ENCODE measurements at places on chromosomes 13 and 19. TPM values are rescaled to one million over a fixed set of nuclear protein-coding genes. Genes with fewer than 3 reads are reported as not detected.

DNA sequence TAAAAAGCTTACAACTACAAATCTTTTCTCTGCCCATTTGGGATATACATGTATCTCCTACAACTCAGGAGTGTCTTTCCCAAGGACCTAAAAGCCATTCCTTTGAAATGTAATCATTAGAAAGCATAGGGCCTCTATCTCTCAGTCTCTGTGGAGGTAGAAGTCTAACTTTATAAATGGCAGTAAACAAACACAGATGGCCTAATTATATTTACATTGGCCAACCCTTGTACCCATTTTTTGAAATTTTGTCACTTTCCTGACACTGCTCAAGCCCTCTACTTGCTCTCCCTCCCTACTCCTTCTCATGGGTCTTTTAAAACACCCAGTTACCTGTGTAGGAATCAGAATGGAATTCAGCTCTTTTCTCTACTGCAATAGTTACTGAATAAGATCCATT lies 24.8 kb downstream of the RNF6 start:
- H3K4me3 ChIP-seq, result no peak overlapping the region
- DNase-seq, result no peak
- H3K27me3 ChIP-seq, result no peaks in the 10 kb centered on the region
- H3K36me3 ChIP-seq, result no peaks in the 10 kb centered on the region

GRCh38 chr13:54706336-54706735 lies 1677.7 kb downstream of the OLFM4 start:
- H3K4me1 ChIP-seq, result no peaks in the 10 kb centered on the region
- H3K27ac ChIP-seq, result no peak overlapping the region
- no peaks in the 10 kb centered on the region for H3K36me3 ChIP-seq
- DNase-seq, result no peak
- no peak overlapping the region for H3K4me3 ChIP-seq

The PSG11 gene
- not detected for total RNA-seq

DNA sequence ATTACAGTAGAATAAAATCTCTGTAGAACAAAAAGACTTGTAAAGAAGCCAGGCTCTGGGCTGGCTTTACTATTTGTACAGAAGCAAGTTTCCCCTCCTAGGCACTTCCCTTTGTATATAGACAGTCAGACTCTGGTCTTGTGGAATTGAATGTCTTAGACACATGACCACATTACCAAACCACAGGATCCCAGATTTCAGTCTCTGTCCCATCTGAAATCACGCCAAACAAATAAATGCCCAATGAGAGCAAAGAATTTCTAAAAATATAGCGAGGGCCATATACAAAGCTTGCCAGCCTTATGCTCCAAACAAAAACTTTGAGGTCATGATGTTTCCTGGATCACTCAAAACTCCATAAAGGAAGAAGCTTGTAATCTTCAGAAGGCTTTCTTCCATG lies 23.9 kb downstream of the CCDC70 start:
- no peak overlapping the region for H3K4me3 ChIP-seq
- H3K27ac ChIP-seq, result no peak overlapping the region
- no peaks in the 10 kb centered on the region for H3K4me1 ChIP-seq
- no peaks in the 10 kb centered on the region for H3K36me3 ChIP-seq
- H3K27me3 ChIP-seq, result no peaks in the 10 kb centered on the region

The ZNF471 gene
- 6.7 TPM for total RNA-seq

GRCh38 chr13:103876571-103876970 lies 810.4 kb upstream of the SLC10A2 start:
- no peak overlapping the region for H3K27ac ChIP-seq
- DNase-seq, result no peak
- no peak overlapping the region for H3K4me3 ChIP-seq
- H3K36me3 ChIP-seq, result no peaks in the 10 kb centered on the region
- no peaks in the 10 kb centered on the region for H3K27me3 ChIP-seq

GRCh38 chr19:41753159-41753558 lies 2.2 kb upstream of the CEACAM6 start:
- H3K27ac ChIP-seq, result peak overlapping the region; percentile 89
- no peaks in the 10 kb centered on the region for H3K36me3 ChIP-seq
- no peak overlapping the region for H3K4me3 ChIP-seq

DNA sequence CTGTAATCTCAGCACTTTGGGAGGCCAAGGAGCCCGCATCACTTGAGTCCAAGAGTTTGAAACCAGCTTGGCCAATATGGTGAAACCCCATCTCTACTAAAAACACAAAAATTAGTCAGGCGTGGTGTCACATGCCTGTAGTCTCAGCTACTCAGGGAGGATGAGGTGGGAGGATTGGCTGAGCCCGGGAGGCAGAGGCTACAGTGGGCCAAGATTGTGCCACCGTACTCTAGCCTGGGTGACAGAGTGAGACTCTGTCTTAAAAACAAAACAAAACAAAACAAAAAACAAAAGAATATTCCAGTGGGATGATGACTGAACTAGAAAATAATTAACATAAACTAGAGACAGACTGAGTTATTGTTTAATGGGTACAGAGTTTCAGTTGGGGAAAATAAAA lies 81.7 kb upstream of the ABCC4 start:
- H3K4me1 ChIP-seq, result peaks cover 10% of the 10 kb centered on the region
- no peaks in the 10 kb centered on the region for H3K27me3 ChIP-seq
- H3K27ac ChIP-seq, result no peak overlapping the region
- no peak overlapping the region for H3K4me3 ChIP-seq
- no peak for DNase-seq

DNA sequence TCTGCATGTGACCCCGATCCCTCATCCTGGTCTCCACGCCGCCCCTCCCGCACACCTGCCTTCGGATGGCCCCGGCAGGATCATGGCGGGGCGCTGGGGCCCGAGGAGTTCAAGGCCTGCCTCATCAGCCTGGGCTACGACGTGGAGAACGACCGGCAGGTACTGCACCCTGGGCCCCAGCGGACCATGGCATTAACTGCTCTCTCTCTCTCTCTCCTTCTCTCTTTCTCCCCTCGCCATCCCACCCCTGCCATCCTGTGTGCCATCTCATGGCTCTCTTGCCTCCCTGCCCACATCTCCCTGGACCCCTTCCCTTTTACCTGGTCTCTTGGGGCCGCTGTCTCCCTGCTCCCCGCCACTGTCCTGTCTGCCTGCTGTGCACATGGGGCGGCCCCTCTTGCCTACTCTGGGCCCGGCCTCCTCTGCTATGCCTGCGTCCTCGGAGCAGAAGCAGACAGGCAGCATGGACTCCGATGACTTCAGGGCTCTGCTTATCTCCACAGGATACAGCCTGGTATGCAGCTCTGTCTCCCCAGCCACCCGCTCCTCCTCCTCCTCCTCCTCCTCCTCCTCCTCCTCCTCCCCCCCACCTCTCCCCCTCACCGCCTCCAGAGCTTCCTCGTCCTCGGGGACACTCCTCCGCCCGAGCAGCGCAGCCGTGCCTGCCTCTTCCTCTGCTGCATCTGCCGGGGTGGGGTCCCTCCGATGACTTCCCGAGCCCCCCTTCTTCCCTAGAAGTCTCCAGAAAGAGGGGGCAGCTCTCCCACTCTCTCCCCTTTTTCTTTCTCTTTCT lies 16.2 kb downstream of the CAPN12 start:
- no peak overlapping the region for H3K4me3 ChIP-seq
- DNase-seq, result peak; percentile 69
- H3K27me3 ChIP-seq, result no peaks in the 10 kb centered on the region
- peaks cover 23% of the 10 kb centered on the region for H3K4me1 ChIP-seq
- peaks cover 43% of the 10 kb centered on the region for H3K36me3 ChIP-seq
- H3K27ac ChIP-seq, result peak overlapping the region; percentile 68

- no peak overlapping the region for H3K4me3 ChIP-seq
- H3K4me1 ChIP-seq, result no peaks in the 10 kb centered on the region
- no peaks in the 10 kb centered on the region for H3K27me3 ChIP-seq
Observed at GRCh38 chr13:107104631-107105030, 536.7 kb upstream of the ARGLU1 start.

DNA sequence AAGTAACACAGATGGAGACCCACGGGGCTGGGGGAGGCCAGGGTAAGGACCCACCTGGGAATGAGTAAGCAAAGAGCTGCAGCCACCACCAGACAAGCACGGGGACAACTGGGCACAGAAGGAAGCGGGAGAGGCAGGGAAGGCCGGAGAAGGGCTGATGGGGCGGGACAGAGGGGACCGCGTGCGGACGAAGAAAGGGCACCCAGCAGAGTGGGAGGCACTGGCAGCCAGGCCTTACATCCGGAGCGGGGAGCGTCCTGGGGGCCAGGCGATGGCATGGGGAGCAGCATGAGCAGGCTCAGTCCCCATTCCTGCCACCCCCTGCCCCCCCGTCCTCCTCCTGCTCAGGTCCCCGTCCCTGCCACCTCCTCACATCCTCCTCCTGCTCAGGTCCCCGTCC lies 3.0 kb downstream of the PROZ start:
- peaks cover 14% of the 10 kb centered on the region for H3K27me3 ChIP-seq
- no peak overlapping the region for H3K4me3 ChIP-seq
- no peaks in the 10 kb centered on the region for H3K36me3 ChIP-seq
- no peaks in the 10 kb centered on the region for H3K4me1 ChIP-seq

- no peaks in the 10 kb centered on the region for H3K36me3 ChIP-seq
- peaks cover 1% of the 10 kb centered on the region for H3K4me1 ChIP-seq
- DNase-seq, result peak; percentile 38
- no peaks in the 10 kb centered on the region for H3K27me3 ChIP-seq
- H3K27ac ChIP-seq, result no peak overlapping the region
Observed at GRCh38 chr13:30577401-30577852, 40.3 kb upstream of the USPL1 start.

- peak overlapping the region; percentile 34 for H3K27ac ChIP-seq
- peak; percentile 19 for DNase-seq
- no peak overlapping the region for H3K4me3 ChIP-seq
- H3K27me3 ChIP-seq, result no peaks in the 10 kb centered on the region
Observed at GRCh38 chr13:114112231-114112825, 20.1 kb downstream of the RASA3 start.
